ENCODE measurements at places on chromosomes 3 and 15.

- DNase-seq: peak; percentile 42
Observed at GRCh38 chr3:69739204-69740102, at the start of gene MITF. Gene MITF, plus strand, starts transcription at chr3:69739464. Its CDS starts 134 bp downstream, at chr3:69739598.

DNA sequence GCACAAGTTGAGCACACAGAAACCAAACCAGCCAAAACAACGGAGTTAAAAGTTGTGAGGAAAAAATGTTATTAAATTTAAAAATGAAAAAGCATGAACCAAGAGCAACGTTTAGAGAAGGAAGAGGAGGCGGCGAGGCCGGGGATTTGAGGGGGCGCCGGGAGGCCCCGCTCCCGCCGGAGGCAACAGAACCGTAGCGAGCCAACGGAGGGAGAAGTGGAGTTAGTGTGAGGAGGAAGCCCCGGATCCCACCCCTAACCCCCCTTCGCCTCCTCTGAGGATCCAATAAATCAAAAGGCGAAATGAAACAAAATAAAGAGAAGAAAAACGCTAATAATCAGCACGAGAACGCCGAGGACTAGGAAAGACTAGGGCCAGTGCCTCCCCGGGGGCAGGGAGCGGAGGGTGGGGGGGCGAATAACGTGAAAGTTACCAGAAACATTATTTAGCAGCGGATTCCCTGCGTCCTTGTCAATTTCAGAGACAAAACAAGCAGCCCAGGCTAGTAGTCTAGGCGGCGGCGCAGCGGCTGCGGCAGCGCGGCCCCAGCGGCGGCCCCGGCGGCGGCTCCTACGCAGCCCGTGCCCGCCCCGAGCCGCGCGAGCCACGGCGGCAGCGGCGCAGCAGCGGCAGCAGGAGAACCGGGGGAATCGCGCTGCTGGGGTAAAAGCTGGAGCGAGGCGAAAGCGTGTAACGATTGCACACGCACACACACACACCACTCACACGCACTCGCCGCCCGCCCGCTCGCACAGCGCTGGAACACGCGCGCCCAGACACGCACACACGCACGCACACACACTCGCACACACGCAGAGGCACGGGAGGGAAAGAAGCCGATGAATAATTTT lies 1.7 kb downstream of the MEIS2 start:
- DNase-seq: no peak

DNA sequence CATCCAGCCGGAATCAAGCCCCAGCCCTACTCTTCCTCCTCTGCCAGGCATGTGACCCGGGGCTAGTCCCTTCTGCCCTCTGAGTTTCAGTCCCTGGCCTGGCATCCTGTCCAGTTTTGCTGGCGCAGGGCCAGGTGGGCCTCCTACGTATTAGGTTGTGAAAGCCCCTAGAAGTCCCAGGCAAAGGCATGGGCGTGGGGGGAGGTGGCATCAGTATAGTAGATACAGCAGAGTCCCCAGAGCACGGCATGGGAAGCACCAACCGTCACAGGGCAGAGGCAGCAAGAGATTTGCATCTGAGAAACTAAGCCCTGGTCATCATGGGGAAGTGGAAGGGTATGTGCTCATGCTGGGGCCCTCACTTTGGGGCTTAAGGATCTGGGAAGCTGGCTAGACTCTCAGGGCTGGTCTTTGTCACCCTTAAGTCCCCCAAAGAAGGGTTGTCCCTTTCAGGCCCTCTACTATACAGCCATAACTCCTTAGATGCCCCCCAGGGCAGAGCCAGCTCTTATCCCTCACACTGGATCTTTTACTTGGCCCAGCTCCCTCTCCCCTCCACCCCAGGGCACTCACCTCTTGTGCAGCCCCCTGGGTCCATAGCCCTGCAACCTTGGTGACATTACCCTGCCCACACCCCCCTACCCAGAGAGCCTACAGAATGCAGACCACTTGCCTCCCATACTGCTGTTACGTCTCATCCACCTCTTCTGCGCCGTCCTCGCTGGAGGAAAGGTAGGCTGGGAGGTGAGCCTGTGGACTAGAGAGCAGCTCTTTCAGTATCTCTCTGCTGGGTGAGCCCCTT lies 11.3 kb downstream of the NBEAL2 start:
- DNase-seq: no peak

DNA sequence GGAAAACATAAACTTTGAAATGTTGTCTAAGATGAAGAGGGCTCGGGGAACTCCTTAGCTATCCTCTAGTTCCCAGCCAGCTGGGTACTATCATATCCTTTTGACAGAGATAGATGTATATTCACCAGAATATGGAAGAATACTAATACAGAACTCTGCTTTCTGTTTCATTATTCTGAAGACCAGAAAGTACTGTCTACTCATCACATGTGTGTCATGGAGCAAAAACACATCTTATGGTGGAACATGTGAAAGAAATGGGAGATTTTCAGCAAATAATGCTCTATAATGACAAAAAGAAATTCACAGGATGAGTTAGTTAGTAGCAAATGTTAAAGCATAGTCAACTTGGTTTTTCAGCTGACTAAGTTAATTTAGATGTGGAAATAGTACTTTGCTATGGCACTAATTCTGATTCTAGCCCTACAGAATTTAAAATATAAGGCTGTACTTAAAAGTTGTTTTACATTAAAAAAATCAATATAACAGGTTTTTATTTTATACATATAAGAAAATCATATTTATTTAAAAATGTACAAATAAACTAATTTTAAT lies 16.5 kb downstream of the ISL2 start:
- DNase-seq: no peak

DNA sequence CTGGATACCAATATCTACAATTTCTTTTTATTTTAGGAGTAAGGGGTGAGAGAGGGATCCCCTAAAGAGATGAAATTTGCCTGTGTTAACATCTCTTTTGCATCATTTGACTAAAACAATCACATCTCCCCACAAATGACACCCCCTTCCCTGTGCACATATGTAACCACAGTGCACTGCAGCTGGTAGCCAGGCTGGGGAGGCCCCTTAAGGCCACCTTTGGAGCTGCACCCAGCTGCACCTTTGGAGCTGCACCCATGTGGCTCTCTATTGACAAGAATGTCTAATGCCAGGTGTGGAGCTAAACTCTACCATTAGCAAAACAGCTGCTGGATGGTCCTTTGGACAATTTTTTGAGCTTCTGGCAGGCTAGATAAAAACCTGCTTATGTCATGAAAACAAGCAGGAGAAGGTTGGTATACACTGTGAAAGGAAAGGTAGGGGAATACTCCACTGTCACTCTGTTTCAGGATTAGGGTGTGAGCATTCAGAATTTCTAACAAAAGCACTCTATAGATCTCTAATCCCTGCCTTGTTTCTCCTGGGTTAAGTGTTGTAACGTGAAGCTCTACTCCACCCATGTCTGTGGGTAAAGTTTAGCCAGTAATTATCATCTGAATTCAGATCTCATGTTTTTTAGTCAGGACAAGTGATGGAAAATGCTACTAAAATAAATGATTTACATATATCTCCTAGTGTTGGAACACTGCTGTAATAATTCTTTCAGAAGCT lies 52.1 kb downstream of the TFG start:
- no peak for DNase-seq

DNA sequence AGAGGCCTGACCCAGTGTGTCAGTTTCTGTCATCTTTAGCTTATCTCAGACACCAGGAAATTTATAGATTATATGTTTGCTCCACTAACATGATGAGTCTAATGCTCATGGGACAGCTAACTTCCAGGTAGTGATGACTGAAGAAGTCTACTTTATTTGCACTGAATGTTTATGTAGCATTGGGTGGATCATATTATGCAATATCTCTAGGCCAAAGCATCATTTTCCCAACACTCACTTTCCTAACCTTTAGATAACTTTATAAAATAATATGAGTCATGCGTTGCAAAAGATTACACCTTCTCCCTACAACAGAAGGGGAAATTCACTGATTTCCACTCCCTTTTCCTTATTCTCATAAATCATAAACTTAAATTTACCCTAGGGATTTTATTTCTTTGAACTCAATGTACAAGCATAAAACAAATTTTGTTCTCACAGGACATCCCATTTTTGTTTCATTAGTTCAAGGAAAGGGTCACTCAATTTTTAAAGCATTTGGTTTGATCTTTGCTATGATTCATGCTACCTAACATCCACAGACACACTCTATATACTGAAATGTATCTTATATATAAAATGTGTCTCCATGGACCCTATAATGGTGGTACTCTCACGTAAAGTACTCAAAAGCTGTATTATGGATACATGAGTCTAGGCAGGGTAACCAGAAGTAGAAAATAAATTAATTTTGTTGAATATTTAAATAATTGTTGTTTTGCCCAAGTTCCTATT lies 225.2 kb downstream of the WDR72 start:
- DNase-seq: no peak

DNA sequence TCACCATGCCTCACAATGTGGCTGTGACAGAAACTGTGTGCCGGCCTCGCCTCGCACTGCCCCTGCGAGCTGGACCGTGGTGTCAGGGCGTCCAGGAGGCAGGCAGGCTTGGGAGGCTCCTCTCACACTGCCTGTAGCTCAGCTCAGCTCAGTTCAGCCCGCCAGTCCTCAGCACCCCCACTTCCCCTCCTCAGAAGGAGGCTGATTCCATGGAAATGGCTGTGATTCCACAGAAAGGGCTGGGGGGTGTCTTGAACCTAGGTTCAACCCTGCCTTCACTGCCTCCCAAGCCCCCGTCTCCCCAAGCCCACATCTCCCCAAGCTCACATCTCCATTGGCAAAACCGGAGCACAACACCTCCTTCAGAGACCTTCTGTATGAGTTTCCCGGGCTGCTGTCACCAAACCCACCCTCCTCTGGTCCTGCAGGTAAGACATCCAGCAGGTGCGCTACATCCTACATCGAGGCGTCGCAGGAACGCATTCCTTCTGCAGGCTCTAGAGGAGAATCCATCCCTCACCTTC lies 94.0 kb downstream of the OCA2 start:
- DNase-seq: no peak

GRCh38 chr3:129575997-129576384 lies 30.5 kb downstream of the PLXND1 start:
- DNase-seq: no peak

- DNase-seq: no peak
Observed at GRCh38 chr15:28098360-28098765, 752 bp downstream of the OCA2 start.

- no peak for DNase-seq
Observed at GRCh38 chr15:65653801-65654521, 32.2 kb downstream of the SLC24A1 start.
